ENCODE measurements at places on chromosomes 7 and 10.

DNA sequence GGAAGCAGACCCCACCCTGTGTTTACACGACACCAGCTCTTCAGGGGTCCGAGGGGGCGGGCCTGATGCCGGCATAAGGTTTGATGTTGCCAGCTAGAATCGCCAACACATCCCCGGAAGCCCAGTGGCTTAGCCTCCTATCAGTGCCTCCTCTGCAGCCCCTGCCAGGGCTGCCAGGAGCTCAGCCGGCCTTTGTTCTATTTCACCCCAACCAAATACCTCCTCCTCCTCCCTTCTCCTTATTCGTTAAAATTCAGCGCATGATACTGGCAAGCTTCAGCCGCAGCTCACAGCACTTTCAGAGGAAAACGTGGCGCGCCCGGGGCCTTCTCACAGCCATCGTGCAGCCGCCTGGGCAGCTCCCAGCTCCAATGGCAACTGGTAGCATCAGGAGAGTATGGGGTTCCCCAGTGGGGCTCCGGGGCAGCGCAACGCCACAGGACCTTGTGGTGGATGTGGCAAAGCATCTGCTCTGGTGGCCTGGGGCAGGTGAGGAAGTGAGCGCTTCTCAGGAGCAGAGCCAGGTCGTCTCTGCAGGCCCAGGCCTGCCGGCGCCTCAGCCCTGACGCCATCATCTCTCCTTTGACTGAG lies 176.4 kb upstream of the RHEB start:
- no peak for DNase-seq

GRCh38 chr7:51647931-51648351 lies 331.3 kb upstream of the COBL start:
- no peak for DNase-seq

DNA sequence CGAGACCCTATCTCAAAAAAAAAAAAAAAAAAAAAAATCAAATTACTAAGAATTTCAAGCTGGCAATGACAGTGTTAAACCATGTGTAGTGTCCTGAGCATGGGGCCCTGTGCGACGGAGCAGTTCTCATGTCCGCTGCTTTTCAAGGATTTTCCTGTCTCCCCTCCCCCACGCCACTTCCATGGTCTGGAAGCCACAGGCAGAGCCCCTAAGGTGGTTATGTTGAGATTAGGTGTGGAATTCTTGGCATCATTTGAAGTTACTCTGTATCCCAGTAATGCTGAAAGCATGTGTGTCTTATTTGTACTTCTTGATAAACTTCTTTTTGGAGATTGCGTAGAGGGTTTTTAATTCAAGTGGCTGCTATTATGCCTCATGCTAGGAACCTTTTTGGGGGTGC lies 65.2 kb downstream of the PFKFB3 start:
- no peak for DNase-seq

- DNase-seq: no peak
Observed at GRCh38 chr10:60388709-60389301, 870 bp downstream of the ANK3 start.

DNA sequence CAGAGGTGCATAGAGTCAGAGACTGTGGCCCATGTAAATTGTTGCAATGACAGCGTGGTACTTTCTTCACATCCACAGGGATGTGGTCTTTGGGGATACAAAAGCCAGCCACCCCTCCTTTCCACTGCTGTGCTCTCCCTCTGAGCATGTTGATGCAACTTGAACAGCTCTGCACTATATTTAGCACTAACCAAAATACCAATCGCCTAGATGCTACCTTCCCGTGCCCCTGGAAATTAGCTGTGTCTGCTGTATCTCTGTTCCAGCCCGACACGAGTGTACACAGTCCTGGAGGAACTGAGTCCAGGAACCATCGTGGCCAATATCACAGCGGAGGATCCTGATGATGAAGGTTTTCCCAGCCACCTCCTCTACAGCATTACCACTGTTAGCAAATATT lies 38.1 kb downstream of the CDHR3 start:
- no peak for DNase-seq

- DNase-seq: no peak
Observed at GRCh38 chr7:134191876-134192275, 64.7 kb downstream of the LRGUK start.

- DNase-seq: no peak
Observed at GRCh38 chr7:137893143-137893742, 46.5 kb upstream of the DGKI start.

- no peak for DNase-seq
Observed at GRCh38 chr10:90871279-90871765, 452 bp upstream of the RPP30 start.

GRCh38 chr10:117921421-117921820 lies 125.3 kb downstream of the RAB11FIP2 start:
- DNase-seq: no peak

GRCh38 chr10:104353325-104354048 lies at the start of gene CFAP58:
CFAP58 (plus strand) TSS chr10:104353833; CDS start chr10:104353898, 65 bp downstream.
- DNase-seq: peak; percentile 79

- no peak for DNase-seq
Observed at GRCh38 chr7:66452165-66452564, 176.5 kb upstream of the KCTD7 start.

- DNase-seq: no peak
Observed at GRCh38 chr7:107995184-107996071, 7.5 kb downstream of the LAMB1 start.

DNA sequence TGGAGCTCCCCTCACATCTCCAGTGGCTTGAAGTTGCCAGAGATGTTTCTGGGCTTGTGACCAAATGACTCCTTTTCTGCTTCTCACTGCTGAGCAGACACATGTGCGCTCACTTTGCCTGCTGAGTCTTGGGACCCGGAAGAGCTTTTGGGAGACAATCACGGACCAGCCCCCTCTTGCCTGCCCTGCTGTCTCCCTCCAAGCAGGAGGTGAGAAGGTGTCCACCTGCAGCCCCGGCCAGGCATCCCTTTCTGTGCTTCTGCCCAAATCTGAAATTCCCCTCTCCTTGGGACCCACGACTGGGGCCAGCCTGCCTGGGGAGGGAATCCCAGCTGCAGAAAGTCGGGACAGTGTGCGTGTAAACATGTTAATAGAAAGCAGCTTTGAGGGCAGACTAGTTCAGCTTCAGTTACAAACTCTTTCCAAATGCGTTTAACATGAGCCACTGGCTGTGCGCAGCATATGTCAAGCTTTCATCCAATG lies 31.7 kb downstream of the HTRA1 start:
- DNase-seq: no peak

- no peak for DNase-seq
Observed at GRCh38 chr7:35695473-35695850, 527 bp upstream of the HERPUD2 start.

- no peak for DNase-seq
Observed at GRCh38 chr7:106457678-106458077, 172.9 kb upstream of the NAMPT start.

GRCh38 chr7:95106401-95106800 lies 199.0 kb downstream of the PPP1R9A start:
- no peak for DNase-seq

- DNase-seq: no peak
Observed at GRCh38 chr10:130206216-130206737, 70.1 kb downstream of the GLRX3 start.

- no peak for DNase-seq
Observed at GRCh38 chr7:107668296-107668695, 7.7 kb downstream of the SLC26A4 start.

GRCh38 chr7:87505122-87505521 lies 29.6 kb upstream of the ABCB4 start:
- no peak for DNase-seq

- DNase-seq: no peak
Observed at GRCh38 chr10:97270523-97271154, 21.8 kb downstream of the ARHGAP19 start.

GRCh38 chr10:124160176-124160575 lies 66.8 kb upstream of the CHST15 start:
- no peak for DNase-seq

GRCh38 chr7:44631458-44632115 lies 25.2 kb downstream of the OGDH start:
- no peak for DNase-seq

- DNase-seq: no peak
Observed at GRCh38 chr7:126339813-126340212, 912.9 kb downstream of the GRM8 start.

- DNase-seq: no peak
Observed at GRCh38 chr10:25232204-25232603, 57.4 kb downstream of the GPR158 start.
